CD4-positive, alpha-beta T cell treated with Interleukin-21 for 1 hour (primary cell): ENCODE measurements at places on chromosomes 7 and 10.

DNA sequence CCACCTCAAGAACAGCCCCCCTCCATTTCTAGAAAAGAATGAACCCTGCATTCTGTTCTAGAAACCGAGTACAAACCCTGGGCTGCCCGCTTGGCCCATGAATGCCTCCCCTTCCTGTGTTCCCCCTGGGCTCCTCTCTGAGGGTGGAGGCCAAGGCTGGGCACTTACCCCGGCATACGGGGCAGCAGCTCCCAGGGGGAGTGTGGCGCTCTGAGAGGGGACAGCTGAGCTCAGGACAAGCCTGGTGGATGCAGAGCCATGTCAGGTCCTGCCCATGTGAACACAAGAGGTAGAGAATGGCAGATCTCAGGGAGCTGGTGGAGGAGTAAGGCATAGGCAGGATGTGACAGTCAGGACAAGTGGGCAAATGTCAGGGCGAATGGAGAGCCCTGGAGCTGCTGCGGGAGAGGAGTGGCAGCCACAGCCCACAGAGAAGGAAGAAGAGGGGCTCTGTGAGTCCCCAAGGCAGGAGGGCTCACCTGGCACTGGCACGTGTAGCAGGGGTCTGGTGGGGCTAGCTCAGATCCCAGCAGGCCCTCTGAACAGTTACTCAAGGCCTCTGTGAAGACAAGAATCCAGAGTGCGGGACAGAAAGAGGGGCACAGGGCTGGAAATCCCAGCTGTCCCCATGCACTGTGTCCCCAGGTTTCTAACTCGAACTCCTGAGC is 18.9 kb downstream of the ATP6V1F start:
- no peak for DNase-seq

DNA sequence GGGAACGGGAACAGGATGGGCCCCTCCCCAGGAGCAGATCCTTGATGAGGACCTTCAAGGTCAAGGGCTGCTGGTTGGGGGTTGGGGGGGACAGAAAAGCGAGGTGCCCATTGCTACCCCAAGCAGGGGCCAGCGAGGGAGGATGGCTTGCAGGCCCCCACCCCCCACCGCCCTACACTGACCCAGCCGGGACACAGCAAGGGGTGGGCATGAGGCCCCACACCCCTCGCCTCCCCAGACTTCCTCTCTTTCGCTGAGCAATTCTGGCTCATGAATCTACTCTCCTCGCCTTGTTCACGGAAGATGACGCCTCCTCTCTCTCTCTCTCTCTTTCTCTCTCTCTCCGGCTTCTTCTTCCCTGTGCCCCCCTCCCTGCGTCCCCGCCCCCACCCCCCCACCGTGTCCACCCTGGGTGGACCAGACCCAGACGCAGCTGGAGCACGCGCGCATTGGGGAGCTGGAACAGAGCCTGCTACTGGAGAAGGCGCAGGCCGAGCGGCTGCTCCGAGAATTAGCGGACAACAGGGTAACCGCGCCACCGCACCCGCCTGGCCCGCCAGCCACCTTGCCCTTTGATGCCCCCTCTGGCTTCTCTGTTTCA is 81.1 kb upstream of the GTF2IRD1 start:
- DNase-seq, result no peak

- no peak for DNase-seq
These were observed 19.8 kb downstream of the C10orf71 start for GRCh38 chr10:49318755-49319154.

DNA sequence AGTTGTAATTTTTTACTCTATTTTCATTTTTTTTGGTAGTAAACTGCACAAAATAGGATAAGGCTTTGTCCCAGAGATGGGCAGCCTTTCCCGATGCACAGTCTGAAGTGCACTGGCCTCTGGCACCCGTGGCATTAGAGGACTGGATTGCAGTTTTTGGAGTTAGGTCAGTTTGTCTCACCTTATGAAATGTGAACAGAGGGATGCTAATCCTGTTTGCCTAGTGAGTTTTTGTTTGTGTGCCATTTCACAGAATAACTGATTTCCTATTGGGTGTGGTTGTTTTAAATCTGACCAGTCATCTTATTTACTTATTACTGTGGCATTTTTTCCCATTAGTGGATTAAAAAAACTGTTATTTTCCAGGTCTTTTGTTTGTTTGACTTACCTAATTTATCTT is 109.5 kb upstream of the GATA3 start:
- DNase-seq, result no peak

GRCh38 chr10:110368556-110368955 is 63.8 kb upstream of the SMNDC1 start:
- no peak for DNase-seq

DNA sequence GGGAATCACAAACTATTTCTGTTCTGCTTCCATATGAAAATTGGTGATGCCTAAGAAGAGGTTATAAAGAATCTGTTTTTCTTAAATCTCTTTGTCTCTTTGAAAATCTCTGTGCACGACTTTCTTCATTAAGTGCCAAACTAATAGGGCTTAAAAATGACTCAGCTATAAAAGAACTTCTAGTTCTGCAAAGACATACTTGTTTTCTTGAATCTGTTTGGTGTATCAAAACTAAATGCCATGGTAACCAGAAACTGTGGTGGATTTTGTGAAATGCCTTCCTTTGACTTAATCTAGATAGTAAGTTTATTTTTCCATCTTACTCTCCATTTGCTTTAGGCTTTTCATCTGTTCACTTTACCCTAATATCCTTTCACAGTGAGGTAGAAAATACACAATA is 417.8 kb downstream of the PARD3 start:
- DNase-seq, result no peak

DNA sequence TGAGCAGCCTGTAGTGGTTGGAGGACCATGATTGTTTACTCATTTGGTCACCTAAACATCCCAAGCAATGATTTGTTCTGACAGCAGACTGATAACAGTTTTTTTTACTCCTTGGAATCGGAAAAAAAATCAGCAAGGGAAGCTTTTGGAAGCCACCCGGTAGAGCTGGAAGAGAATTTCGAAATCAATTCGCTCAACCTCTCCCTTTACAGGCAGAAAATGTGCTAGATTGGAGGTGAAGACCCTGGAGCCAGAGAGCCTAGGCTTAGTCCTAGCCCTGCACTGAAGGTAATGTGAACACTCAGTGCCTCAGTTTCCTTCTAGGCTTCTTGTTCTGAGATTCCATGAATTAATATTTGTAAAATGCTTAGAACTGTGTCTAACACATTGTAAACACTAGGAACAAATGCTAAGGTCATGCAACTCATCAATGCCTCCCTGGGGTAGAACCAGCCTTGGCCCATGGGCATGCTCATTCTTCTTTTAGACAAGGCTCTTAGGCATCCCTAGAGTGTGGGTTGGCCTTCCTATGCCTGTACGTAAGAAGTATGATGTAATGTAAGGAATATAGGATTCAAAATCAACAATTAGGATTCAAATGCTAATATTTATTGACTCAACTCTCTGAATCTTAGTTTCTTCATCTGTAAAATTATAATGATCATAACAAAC is 52.7 kb downstream of the MET start:
- DNase-seq, result no peak

- DNase-seq, result no peak
These were observed 41.8 kb upstream of the TSPAN13 start for GRCh38 chr7:16711730-16712129.

DNA sequence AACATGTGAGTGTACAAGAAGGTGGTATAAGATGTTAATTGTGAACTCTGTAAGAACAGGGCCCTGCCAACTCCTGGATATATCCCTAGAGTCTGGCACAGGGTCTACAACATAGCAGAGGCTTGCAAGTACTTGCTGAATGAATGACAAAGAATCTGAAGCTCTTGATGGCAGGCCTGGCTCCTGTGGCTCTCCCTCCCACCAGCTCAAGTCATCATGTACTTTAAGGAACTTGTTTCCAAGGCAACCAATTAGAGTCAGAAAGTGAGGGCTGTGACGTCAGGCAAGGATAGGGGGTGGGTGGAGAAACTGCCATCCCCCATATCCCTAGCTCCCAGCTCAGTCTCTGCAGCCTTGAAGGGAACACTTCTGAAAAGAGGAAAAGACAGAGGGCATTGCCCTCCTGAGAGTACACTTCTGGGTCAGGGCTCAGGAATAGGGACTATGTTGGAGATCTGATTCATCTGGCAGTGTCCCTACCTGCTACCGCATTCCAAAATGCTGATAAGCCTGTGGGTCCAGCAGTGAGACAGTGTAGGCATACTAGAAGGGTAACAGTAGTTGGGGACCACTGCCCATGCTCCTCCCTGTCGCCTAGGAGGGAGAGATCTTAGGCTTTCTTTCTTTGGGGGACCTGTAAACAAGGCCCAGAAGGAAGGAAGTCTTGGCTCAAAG is 34.6 kb upstream of the BTRC start:
- DNase-seq, result no peak

DNA sequence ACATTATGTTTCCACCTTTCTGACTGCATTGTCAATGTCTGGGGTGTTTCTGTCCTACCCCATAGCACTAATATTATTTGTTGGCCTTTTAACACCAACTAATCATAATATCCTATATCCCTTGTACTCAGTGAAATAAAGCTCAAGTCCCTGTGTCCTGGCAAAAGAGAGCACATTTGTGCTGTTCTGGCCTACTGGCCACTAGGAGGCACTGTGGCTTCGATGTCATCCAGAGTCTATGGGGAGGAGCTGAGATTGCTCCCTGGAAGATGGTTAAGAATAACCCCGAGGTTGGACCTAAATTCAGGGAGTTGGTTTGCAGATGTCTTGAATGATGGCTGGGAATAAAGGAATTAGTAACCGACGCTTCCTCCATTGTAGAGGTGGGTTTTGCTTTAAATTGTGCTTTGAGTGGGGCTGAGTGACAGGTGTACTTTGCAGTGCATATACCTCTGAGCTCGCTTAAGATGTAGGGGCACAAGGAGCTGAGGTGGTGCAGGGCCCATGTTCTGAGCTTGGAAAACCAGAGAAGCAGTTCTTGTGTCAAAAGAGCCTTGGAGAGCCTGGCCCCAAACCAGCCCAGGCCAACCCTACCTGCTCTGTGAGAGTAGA is 191.2 kb upstream of the PRSS1 start:
- DNase-seq, result peak; percentile 59

- DNase-seq, result peak; percentile 53
These were observed 26.0 kb downstream of the ASB4 start for GRCh38 chr7:95511716-95512260.

GRCh38 chr7:106010331-106010730 is 47.3 kb downstream of the CDHR3 start:
- no peak for DNase-seq

DNA sequence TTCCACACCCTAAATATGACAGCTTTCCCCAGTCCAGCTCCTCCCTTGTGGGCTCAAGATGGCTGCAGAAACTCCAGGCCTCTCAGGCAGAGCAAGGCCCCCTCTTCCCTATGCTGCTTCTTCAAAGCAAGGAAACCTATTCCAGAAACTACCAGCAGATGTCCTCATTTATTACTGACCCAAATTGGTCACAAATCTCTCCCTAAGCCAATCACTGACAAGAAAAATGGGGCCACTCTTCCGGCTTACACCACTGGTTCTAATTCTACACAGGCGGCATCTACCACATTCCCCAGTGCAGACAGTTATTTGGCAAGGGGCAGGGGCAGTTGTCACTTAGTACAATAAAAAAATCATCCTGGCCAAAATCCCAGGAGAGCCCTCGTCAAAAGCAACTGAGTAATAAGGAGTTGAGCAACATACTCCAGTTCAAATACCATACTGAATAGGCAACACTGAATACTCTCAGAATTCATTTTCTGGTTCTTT is 150.4 kb downstream of the SFMBT2 start:
- peak; percentile 71 for DNase-seq

- no peak for DNase-seq
These were observed 5.2 kb upstream of the APBB1IP start for GRCh38 chr10:26432938-26433337.

DNA sequence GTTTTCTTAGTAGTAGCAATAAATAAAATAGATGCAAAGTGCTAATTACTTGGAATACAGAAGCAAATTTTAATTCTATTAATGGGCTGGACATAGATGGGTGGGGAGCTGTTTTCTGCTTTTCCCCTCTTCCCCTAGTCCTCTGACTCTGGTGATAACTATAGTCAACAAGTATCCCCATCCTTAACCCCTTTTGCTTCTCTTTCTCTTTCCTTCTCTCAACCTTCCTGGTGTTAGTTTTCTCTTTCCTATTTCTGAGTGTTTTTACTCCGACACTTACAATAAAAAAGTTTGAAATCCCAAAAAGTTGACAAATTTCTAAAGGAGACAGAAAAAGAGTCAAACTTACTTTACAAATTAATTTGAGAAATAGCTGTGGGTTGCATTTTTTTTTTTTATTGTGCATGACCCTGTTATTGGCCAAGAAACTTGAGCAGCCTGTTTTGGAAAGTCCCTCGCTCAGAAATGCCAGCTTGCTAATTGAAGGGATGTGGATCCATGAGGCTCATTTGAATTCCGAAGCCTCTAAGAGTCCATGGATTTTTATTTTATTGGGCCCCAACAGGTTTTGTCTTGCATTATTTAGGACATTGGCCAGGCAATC is 2.4 kb downstream of the FAS start:
- DNase-seq, result peak; percentile 55

DNA sequence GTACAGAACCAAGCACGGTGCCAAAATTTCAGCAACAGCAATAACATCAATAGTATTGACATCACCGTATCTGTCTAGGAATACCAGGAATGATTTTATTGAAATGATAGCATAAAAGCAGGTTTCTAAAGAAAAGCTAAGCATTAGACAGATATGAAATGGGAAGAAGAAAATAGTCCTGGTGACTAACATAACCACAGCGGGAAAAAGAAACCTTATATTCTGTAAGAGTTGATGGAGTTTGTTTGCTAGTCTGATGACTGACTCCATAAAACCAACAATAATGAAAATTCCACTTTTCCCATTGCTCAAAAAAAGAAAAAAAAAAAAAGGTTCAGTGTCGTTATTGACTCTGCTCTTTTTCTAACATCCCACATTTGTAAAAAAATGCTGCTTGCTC is 668.3 kb downstream of the IPMK start:
- no peak for DNase-seq

DNA sequence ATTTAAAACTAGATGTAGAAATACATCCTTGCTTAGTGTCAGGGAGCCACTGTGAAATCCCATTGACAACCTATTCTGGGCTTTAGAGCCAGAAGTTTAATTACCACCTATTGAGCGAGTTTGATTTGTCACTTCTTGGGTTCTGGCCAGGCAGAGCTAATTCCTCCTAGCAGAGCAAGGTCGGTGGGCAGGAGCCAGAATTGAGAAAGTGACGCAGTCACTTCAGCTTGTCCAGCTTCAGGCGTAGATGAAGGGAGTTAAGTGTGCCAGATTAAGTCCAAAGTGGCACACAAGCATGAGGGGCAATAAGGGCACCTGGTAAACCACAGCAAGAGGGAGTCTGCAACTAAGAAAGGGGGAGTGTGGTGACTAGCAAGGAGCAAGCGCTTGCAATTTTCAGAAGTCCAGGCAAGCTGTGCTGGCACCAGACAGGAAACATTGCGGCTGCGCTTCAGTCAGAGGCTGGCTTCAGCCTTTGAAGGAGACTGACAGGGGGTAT is 119.4 kb downstream of the ST7 start:
- DNase-seq, result no peak

GRCh38 chr7:88566162-88566729 is 193.3 kb upstream of the ZNF804B start:
- no peak for DNase-seq

- DNase-seq, result peak; percentile 46
These were observed 99.4 kb downstream of the CCDC3 start for GRCh38 chr10:12902135-12902572.

- DNase-seq, result no peak
These were observed 11.7 kb downstream of the AASS start for GRCh38 chr7:122132341-122132740.
